ENCODE measurements at places on chromosomes 7 and 10. TPM values are rescaled to one million over a fixed set of nuclear protein-coding genes. Genes with fewer than 3 reads are reported as not detected.

ELOVL3 gene
- polyA plus RNA-seq: not detected

DNA sequence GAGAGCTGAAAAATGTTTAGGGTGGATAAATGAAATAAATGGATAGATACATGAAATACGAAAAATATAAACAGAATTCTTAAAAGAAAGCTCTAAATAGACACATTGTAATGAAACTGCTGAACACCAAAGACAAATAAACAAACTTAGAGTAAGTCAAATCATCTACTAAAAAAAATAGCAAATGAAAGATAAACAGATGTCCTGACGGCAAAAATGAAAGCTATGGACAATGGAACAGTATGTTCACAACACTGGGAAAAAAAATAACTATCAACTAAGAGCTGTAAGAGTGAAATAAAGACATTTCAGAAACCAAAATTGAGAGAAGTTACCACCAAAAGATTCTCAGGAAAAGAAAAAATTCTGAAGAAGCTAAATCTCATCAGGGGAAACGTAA, 106.1 kb downstream of the SGMS1 start:
- DNase-seq: no peak

DNA sequence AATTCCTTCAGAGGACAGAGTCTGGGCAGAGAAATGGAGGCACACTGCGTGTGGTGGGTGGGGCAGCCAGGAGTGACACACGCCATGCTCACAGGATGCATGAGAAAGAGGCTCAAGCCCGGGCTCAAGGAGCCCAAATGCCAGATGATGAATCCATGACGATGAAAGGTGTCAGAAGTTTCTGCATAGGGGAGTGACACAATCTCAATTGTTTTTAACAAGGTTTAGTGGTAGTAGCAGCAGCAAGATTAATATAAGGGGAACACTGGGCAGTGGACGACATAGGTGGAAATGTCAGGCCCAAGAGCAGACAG, 126.1 kb downstream of the TNS3 start:
- DNase-seq: no peak

DNA sequence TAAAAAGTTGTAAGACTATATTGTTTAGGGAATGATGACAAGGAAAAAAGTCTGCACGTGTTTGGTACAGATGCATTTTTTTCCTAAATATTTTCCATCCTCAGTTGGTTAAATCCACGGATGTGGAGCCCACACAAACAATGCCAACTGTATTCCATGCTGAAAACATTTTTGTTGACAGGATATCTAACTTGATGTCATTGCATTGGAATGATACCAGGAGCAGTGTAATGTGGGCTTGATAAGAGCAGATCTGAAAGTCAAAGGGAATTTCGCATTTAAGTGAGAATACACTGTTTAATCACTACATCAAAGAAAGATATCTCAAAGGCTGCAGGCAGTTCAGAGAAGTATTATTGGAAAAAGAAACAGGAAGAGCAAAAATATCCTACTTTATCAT, 49.5 kb upstream of the TMEM140 start:
- no peak for DNase-seq
